ENCODE measurements at places on chromosomes 16 and 17.
A peak's percentile ranks its signal among the peaks of the same experiment; 100 is the strongest.

GRCh38 chr16:65069766-65070165, 52.1 kb downstream of the CDH11 start:
- no peak for DNase-seq

DNA sequence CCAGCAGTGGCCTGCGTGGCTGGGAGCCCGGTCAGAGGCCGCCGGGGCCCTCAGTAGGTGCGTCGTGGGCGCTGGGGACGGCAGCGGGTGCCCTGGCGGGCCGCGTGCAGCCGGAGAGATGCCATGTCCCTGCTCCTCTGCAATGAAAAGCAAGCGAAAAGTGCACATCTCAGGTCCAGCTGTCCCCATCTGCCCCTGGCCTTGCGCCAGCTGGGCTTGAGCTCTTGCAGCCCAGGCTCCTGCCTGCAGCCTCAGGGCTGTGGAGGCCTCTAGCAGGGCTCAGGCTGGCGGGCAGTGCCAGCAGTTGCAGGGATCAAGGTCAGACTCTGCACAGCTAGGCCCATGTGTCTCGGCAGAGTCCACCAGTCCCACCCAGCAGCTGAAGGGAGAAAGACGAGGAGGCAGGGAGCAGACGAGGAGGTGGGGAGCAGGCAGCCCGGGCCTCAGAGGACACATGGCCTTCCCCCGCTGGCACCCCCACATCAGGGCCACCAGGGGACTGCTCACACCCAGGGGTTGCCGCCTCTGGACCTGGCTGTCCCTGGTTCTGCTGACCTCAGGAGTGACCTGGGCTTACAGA, 11.2 kb downstream of the SLC16A3 start:
- no peak for DNase-seq

- DNase-seq = no peak
Observed at GRCh38 chr17:43740541-43740940, 18.1 kb downstream of the SOST start.

DNA sequence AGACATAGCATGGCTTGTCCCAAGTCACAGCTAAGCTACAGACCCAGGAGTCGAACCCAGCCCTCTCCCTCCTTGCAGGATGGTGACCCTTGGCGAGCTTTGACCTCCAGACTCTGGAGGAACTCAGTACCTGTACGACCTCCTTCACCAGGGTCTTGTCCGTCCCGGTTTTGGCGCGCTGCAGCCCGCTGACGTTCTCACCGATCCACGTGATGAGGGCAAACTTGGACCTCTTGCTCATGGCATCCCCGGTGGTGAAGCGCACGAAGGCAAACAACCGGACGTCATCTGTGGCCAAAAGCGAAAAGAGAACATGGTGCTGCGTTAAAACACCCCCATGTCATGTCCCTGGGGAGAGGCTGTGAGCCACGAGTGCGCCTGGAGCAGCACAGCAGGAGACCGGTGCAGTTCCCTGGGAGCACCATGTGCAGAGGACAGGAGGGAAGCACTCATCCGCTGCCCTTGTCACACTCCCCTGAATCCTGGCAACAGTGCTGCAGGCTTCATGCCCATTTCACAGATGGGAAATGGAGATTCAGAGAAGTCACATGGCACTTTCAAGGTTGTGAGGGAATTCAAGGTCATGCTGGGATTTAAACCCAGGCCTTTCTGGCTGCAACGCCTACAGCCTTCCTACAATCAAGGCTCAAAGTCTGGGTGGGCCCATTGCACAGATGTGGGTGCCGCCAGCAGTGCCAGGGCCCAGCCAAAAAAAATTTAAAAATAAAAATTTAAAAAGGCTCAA, 27.7 kb downstream of the COTL1 start:
- DNase-seq = no peak

- DNase-seq = peak; percentile 44
Observed at GRCh38 chr16:58264961-58265479, 29.8 kb downstream of the PRSS54 start.

- DNase-seq = peak; percentile 87
Observed at GRCh38 chr17:16286009-16286946, 67.0 kb downstream of the CENPV start.

- no peak for DNase-seq
Observed at GRCh38 chr16:10556236-10556635, 24.2 kb downstream of the EMP2 start.

- no peak for DNase-seq
Observed at GRCh38 chr17:42120161-42120769, 902 bp downstream of the KAT2A start.

- no peak for DNase-seq
Observed at GRCh38 chr16:54118846-54119245, 167.7 kb downstream of the IRX3 start.

DNA sequence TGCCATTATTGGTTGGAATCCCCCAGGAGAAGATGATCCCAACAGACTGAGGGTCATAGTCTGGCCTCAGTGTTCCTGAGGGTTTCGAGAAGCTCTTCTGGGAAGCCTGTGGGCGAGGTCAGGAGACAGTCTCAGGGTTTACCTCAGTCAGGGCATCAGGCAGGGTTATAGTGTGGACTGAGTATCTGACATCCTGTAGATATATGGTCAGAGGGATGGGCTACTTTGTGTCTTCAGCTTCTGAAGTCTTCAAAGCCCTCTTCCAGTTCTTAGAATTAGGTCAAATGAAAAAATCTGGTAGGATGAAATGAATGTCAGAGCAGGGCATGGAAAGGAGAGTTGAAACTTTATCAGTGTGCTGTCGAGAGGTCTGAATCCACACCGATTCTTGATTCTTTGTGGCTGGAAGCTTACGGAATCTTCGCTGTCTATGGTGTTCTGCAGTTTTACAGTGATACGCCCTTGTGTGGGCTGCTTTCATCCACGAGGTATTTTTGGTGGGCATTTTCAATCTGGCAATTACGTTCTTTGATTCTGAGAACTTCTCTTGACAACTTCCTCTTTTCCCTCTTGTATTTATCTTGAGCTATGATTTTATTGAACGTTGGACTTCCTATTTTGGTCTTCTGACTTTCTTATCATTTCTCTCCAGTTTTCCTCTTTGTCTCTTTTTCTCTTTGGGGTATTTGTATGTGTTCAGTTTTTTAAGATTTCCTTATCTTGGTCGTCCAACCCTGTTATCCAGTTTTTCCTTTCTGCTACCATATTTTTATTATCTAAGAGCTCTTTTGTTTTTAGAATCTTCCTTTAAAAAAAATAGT, 30.4 kb downstream of the BPTF start:
- no peak for DNase-seq

DNA sequence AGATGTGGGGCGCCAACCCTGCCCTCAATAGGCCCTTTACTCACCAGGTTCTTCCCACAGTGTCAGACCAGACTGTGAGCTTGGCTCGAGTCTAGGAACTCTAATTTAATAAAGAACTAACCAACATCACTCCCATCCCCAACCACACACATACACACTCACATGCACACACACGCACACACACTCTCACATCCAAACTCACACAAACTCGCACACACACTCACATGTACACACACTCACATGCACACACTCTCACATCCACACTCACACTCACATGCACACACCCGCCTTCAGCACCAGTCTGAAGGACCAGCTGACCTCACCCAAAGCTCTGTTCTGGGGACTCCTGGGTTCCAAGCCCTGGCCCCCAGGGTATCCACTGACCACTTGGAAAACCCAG, 63.8 kb downstream of the COG7 start:
- DNase-seq = no peak

GRCh38 chr16:75011634-75012307, 12.9 kb downstream of the ZNRF1 start:
- DNase-seq = peak; percentile 62

DNA sequence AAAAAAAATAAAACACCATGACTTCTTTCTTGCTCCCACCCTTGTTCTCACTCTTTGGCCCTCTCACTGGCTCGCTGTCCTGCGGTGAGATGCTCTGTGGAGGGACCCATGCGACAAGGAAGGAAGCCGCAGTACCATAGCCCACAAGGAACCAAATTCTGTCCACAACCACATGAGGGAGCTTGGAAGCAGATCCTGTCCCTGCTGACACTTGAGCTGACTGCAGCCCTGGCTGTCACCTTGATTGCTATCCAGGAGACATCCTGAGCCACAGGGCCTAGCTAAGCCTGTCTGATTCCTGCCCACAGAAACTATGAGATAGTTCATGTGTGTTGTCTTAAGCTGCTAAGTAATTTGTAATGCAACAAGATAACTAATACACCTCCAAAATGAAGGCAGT, 4.8 kb upstream of the MT2A start:
- peak; percentile 32 for DNase-seq

GRCh38 chr17:28712032-28712704, 480 bp upstream of the PROCA1 start:
- peak; percentile 81 for DNase-seq

- DNase-seq = peak; percentile 83
Observed at GRCh38 chr16:84726079-84726668, 26.4 kb downstream of the USP10 start.

DNA sequence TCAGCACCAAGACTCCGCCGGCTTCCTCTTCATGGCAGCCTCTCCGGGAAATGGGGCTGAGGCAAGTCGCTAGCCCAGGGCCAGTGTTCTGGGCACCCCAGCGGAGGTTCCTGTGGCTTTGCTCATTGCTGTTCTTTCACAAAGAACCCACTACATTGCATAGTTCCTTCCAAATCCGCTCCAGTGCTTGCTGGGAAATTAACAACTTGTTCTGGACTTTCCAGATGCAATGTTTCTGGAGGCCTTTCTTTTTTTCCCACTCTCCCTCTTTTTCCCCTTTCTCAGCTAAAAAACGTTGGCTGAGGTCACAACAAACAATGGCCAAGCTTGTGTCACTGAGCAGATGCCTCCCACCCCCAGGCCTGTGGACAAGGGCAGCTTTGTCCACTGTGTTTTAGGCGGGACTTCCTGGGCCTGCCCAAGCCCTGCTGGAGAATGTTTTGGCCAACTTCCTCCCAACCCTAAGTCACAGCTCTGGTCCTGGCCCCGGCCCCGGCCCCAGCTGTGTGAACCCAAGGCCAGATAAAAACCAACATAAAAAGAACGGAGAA, 131.5 kb upstream of the RCVRN start:
- no peak for DNase-seq

- no peak for DNase-seq
Observed at GRCh38 chr16:85510041-85510659, 103.0 kb upstream of the GSE1 start.

- DNase-seq = no peak
Observed at GRCh38 chr16:4407543-4408322, 8.7 kb downstream of the CORO7 start.

GRCh38 chr17:48457080-48457836, 27.2 kb upstream of the SKAP1 start:
- DNase-seq = peak; percentile 86

DNA sequence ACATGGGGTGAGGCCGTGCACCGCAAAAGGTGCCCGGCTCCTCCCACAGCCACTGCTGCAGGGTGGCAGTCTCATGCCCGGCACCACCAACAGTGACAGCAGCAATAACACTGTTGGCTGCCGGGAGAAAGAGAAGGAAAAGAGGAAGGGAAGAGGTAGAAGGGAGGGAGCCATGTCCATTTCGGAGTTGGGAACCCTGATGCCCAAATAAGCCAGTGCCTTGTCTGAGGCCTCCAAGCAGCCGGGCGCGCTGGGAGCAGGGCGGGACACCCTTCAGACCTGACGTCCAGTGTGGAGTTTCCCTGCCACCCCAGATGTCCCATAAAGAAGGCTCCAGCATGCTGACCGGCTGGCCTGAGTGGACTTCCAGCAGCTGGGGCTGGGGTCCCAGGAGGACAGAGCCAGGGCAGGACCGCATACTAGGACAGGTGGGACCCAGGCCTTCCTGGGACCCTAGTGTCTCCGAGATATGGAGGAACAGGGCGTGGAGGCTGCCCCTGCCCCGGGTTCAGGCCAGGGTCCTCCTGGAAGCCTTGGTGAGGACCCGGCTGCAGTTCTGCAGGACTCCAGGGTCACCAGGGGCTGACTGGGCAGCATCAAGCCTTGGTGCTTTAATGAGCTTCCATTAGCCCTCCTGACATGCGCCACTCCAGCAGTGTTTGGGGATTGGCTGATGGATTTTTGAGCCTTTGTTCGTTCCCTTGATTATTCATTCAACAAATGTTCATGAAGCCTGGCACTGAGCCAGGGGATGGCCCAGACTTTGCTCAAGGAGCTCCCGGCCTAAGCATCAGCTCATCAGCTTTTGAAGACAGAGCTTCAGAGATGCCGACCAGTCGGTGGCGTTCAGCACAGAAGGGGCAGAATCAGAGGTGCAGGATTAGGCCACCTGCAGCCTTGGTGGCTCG, 223.6 kb upstream of the CIBAR2 start:
- DNase-seq = no peak

DNA sequence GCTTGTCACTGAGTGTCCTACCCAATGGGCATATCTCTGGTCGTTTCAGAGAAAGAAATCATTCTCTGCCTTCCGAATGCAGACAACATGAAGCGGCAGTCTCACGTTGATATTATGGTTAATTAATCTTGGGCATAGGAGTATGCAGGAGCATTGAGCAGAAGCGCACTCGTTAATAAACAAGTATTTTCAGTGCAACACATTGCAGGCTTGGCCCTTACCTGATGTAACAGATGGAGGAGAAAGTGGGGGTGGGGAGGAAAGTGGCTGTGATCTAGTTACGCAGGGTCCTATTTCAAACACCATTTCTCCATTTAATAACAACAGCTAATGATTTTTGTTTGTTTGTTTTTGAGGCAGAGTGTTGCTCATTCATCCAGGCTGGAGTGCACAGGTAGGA, 414.0 kb upstream of the RBFOX1 start:
- no peak for DNase-seq

DNA sequence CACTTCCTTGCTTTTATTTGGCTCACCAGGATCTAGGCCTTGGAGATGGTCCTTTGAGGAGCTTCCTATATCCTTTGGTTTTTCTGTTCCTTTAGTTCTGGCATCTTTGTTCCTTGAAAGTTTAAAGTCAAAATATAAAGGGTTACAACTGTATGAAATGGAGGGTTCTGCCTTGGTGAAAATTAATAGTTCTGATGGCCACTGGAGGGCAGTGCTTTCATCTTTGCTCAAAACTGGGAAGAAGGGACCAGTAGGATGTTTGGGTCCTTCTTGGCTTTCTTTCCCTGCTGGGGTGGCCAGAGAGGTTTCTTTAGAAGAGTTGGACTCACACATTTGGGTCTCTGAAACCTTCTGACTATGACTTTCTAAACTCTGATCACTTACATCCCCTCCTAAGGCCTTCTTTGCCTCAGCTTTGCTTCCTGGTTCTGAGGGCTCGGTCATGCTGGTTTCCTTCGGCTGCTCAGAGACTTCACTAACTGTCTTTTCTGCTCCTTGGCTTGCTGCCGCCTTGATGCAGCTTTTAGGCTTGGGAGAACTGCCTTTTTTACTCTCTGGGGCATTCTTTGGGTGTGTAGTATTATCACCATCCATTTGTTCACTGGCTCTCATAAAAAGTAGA, 10.9 kb upstream of the ITGA2B start:
- DNase-seq = no peak

- peak; percentile 21 for DNase-seq
Observed at GRCh38 chr17:9987779-9988585, 82.9 kb upstream of the RCVRN start.

- no peak for DNase-seq
Observed at GRCh38 chr16:77057161-77057774, 133.7 kb upstream of the MON1B start.

- no peak for DNase-seq
Observed at GRCh38 chr17:75561927-75562603, 25.5 kb upstream of the MYO15B start.
